NCI-H748 treated with DMSO at 0.1 percent for 48 hours (cell line): ENCODE measurements at places on chromosomes 5 and 9.
A peak's percentile ranks its signal among the peaks of the same experiment; 100 is the strongest.

DNA sequence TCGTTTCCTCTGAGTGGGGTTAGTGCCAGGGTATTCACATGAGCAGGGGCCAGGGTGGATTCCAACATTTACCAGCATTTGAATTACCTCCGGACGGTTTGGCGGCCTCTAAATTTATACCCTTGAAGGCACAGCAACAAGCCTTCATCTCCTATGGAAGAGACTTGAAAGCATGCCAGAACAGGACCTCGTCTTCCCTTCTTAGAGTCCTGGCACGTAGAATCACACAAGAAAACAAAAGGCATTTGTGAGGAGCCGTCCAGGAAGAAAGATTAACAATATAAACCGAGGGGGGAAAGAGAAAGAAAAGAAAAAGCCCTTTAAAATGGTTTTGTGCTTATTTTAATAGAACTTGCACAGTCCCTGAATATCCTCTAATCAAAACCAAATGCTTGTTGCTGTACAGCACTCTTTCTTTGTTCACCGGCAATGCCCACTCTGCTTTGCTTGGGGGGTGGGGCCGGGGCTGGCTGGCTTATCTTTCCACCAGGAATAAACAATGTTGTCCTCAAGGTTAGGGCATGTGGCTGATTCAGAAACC is 575.8 kb upstream of the ZNF462 start:
- no peak for DNase-seq

DNA sequence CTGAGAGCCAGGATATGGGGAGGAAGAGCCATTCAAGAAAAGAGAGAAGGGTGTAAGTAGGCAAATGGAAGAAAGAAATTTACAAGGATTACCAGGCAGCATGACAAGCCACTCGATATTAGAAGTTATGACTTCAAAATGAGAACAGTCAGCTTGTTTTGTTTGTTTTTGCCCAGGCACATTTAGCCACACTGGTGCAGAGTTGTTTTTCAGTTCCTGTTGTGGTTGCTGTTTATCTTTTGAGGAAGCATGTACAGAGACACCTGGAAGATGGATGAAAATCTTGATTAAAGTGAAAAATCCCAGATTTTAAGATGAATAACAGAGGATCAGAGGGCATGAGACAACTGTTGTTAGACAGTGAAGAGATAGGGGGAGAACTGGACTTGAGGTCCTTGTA is 199.1 kb downstream of the MTRR start:
- no peak for DNase-seq

GRCh38 chr5:66573733-66574132 is 22.5 kb upstream of the MAST4 start:
- no peak for DNase-seq

DNA sequence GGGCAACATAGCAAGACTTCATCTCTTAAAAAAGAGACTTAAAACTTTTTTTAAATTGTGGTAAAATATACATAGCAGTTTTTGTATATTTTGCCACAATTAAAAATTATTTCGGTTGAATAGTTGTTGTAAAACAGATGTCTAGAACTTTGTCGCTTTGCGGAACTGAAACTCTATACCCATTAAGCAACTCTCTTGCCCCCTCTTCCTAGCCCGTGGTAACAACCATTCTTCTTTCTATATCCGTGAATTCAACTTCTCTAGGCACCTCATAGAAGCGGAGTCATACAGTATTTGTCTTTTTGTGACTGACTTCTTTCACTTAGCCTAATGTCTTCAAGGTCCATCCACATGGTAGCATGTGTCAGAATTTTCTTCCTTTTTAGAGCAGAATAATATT is 43.3 kb downstream of the SPARC start:
- DNase-seq = no peak

DNA sequence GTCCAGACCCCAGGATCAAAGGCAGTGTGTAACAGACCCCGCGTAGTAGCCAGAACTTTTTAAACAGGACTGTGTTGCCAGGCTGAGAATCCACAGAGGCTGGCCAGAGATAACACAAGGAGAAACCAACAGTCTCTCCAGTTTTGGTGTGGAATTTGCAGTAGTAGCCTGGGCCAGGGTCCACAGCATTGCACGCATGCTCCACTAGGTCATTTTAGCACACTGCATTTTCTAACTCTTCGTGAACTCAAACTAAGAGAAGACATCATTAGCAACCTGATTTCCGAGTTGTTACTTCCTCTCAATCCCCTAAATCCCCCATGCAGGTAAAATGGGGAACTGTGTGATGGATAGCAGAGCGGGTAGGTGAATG is 119.6 kb downstream of the BOD1 start:
- DNase-seq = no peak

DNA sequence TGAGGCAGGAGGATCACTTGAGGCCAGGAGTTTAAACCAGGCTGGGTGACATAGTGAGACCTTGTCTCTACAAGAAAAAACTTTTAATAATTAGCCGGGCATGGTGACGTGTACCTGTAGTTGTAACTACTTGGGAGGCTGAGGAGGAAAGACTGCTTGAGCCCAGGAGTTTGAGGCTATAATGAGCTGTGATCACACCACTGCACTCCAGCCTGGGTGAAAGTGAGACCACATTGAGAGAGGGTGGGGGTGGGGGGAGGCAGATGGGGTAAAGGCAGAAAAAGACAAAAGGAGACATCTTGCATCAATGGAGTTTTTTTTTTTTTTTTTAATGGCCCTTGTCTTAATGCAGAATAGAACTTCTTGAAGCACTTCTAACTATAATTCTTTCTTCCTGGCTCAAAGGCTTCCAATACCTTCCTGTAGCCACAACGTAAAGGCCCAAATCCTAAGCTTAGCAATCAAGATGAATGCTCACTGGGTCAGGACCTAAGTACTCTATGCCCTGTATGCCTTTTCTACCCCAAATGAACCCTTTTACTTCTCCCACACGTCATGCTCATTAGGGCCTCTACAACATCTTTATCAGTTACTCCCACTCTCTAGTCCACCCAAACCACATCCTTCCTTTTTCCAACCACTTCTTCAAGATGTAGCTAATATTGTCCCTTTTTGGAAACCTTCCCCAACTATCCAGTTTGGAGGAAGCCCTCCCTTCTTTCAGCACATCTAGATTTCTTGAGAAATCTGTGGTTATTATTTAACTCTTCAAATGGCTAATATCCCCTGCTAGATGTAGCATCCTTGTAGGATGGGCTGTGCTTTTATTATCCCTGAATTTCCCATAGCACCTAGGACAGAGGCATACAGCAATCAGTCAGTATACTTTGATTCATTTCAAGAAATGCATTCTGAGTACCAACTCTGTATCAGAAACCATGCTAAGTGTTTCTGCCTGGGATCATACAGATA is 40.8 kb downstream of the CSF2 start:
- DNase-seq = no peak

DNA sequence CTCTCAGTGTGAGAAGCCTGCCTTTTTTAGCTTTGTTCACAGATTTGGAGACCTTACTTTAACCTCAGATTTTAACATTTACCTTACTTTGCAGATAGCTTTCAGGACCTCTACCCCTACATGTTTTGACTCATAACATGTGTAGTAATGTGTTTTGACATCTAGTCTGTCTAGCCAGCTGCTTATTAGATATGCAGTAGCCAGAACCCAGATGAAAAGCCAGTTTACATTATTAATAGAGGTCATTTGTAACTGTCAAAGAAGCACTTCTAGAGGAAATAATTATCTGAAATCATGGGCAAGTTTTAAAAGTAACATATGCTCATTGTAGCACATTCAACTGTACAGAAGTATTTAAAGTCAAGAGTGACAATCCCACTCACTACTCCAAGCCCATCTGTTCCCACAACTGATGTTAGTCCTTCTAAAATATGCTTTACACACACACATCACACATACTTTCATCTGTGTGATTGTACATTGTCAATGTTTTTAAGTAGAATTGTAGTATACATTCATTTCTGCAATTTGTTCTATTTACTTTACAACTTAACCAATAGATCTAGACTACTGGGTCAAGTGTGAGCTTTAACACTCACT is 71.8 kb upstream of the NIPAL4 start:
- DNase-seq = no peak

DNA sequence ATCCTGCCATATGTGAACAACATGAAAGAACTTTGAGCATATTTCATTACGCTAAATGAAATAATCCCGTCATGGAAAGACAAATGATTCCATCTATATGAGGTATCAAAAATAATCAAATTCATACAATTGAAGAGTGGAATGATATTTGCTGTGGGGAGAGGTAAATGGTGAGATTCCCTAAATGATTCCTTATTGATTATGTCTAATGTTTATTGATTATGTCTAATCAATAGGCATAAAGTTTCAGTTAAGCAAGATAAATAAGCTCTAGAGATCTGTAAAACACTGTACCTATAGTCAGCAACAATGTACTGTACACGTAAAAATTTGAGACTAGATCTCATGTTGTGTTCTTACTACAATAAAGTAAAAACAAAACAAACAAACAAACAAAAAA is 85.4 kb upstream of the MEGF10 start:
- no peak for DNase-seq

- DNase-seq = peak; percentile 16
These were observed 24.3 kb upstream of the ENHO start for GRCh38 chr9:34546834-34547827.

DNA sequence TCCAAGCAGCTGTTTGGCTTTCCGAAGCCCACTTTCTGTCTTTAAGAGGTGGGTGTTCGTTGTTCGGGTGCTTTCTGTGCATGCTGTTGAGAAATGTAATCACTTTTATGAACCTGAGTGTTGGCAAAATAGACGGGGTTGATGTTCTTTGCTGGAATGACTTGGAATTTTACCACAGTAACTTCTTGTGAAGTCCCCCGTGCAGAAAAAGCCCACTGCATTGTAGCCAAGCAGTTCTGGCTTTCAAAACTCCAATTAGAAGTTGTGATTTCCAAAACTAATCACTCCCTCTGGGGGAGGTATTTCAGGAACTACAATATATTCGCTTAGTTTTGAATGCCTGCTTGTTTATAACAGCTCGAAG is 111.1 kb downstream of the PAM start:
- DNase-seq = no peak

DNA sequence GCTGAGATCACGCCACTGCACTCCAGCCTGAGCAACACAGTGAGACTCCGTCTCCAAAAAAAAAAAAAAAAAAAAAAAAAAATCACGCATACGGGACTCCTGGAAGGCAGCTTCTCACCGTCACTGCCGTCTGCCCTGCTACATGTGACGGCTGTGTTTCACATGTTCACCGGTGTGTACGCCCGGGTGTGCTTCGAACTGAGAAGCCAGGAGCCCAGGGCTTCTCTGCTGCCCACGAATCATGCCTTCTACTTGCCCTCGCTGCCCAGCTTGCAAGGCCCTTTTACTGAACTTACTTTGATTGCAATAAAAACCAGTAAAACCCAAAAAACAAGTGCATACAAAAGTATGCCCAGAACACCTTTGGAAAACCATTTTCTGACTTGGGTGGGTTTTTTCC is 5.8 kb upstream of the NKD2 start:
- no peak for DNase-seq

DNA sequence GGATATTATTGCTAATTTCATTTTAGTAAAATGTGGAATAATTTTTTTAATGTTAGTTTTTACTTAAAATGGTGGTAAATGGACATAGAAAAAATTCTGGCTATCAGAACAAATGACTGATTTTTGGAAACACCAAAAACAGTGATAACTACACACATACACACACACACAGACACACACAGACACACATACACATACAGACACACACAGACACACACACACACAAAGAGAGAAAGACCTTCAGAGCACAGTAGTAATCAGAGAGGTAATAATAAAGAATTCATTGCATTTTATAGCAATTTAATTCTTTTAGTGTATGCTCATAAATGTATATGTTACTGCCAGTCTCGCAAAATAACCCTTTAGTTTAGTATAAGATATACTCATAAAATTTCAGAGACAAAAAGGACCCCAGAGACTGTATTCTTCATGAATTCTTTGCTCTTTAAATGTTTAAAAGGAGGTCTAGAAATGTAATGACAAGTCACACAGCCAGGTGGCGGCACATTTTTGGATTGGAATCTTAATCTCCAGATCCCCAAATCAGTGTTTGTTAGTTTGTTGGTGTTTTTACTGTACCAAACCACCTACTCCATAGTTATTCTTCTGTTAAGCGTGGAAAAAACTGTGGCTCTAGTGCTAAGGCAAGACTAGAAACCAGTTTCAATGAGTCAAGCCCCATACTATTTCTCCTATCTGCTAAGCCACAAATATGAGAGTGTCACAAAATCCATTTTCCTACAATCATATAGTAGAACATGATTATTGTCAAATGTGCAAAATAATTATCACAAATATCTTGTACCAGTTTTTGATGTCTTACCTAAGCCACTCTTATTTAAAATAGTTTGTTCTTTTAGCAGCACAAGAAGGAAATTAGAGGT is 109.9 kb downstream of the EDIL3 start:
- DNase-seq = peak; percentile 13

DNA sequence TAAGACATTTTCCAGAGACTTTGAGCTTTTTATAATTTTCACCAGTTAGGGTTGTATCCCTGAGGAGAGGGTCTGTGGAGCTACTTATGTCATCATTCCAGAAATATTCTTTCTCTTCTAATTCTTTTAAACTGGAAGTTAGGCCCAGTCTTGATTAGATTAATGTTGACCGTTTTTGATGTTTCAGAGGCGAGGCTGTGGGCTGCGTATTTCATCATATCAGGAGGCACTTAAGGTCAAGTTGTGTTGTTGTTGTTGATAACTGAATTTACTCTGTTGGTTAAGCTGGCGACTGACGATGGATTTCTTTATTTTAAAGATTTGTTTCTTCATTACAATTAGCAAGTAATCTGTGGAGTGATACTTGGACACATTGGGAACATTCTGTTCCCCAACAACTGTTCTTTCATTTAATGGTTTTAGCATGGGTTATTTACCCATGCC is 20.1 kb downstream of the IPO11 start:
- no peak for DNase-seq

- DNase-seq = peak; percentile 61
These were observed 411.7 kb downstream of the DMRT2 start for GRCh38 chr9:1461812-1462211.
